ENCODE measurements at places on chromosomes 11 and 22. TPM values are rescaled to one million over a fixed set of nuclear protein-coding genes. Genes with fewer than 3 reads are reported as not detected.

DNA sequence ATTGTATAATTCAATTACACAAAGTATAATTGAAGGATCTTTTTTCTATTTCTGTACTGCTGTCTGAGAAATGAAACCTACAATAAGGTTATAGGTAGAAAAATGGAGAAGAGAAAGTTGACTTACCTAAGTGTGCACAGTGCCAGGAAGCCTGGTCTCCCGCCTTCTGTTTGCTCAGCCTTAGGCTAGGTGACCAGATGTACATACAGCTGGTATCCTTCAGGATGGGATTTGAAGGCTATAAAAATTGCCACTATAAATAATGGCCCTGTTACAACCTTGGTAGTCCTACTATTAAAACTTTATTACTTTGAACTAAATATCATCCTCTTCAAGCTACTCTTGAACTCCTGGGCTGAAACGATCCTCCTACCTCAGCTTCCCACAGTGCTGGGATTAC is 19.7 kb downstream of the OR51E2 start:
- no peak for DNase-seq

DNA sequence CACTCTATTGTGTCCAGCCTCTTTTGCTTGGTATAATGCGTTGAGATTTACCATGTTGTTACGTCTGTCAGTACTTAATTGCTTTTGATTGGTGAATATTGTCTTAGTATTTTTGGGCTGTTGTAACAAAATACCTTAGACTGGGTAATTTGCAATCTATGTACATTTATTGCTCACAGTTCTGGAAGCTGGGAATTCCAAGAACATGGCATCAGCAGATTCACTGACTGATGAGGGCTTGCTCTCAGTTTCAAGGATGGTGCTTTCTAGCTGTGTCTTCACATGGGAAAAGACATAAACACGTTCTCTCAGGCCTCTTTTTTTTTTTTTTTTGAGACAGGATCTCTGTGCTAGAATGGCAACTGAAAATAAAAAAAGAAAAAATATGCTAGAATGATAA is 46.7 kb upstream of the INCENP start:
- DNase-seq, result no peak

GRCh38 chr22:41526830-41527799 is 17.2 kb downstream of the POLR3H start:
- DNase-seq, result peak; percentile 41

DNA sequence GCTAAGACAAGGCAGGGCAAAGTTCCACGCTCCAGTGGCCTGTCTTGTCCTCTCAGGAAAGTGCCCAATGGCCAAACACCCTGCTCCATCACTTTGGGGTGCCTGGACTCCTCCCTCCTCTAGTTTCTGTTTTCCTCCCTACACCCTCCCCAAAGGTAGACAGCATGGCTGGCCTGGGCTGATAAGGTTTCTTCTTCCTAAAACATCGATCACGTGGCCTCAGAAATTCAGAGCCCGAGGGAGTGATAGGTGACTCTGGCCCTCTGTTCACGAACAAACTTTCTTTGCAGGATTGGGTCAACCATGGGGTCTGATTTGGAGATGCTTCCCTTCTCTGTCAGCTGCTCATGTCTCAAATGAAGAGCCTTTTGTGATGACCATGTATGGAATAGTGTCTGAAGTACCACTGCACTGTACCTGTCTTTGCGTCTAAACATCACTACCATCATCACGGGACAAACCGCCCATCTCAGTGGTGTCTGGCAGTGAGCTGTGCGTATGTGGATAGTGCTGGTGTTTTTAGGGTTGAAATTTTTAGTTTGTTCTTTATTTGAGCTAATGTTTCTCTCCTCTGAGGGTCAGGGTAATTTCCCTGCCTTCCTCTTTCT is 6.1 kb downstream of the MICAL2 start:
- DNase-seq, result no peak

DNA sequence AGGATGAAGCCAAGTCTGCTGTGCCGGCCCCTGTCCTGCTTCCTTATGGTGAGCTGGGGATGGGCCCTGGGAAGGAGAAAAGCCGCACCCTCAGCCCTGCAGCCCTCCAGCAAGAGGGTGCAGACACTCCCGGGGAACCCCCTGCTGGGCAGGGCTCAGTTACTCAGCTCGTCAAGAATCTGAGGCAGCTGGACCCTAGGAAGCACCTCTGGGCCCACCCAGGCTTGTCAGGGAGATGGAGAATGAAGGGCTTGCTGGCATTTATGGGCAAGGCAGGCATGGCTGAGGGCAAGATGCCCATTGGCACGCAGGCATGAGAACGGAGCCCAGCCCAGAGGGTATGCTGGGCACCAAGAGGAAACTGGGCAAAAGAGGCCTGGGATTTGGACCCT is 12.9 kb downstream of the RELT start:
- peak; percentile 33 for DNase-seq

- DNase-seq, result no peak
These were observed 25.2 kb downstream of the EXPH5 start for GRCh38 chr11:108568195-108568858.

DNA sequence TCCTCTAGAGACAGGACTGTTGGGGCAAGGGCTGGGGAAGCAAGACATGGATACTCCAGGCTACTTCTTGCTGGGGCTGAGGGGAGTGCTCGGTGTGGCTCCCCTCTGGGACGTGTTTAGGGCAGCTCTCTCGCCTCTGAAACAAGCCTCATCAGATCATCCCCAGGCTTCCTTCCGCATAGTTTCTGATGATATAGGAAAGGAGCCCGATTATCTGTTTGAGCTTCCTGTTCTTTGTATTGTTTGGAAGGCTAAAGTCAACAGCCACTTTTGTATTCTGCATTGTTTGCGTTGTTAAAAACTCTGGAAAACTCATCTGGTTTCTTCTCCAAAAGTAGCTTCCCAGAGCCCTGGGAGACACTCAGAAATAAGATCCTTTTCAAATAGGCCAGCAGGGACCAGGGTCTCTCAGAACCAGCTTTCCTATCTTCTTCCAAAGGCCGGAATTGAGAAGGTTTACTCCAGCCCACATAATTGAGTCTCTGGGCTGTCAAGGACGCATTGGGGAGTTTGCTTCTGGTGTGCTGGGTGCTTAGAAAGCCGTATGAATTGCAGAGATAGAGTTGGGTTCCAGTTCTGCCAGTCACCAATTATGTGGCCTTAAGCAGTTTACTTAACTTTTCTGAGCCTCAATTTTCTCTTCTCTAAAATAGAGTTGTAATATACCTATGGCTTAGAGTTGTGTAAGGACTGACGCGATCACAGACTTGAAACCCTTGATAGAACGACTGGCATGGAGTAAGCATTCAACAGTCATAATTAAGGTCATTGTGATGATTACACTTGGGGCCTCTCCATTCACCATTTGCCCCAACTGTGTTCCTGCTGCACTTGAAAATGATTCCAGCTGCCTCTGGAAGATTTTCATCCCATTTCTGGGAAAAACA is 19.1 kb downstream of the CD44 start:
- DNase-seq, result no peak

DNA sequence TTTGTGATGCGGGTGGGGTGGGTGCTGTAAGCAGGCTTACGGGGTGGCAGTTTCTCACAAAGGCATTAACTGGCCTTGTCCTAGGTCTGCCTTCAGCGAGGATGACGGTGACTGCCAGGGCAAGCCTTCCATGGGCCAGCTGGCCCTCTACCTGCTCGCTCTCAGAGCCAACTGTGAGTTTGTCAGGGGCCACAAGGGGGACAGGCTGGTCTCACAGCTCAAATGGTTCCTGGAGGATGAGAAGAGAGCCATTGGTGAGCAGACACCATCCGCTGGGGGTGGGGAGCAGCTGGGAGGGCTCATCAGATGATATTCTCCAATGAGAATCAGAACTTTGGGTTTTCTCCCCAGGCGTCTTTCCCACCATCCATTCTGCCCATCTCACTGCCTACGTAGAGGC is 5.8 kb downstream of the TCN2 start:
- DNase-seq, result no peak

- no peak for DNase-seq
These were observed 33.1 kb upstream of the CBX7 start for GRCh38 chr22:39185601-39186012.

DNA sequence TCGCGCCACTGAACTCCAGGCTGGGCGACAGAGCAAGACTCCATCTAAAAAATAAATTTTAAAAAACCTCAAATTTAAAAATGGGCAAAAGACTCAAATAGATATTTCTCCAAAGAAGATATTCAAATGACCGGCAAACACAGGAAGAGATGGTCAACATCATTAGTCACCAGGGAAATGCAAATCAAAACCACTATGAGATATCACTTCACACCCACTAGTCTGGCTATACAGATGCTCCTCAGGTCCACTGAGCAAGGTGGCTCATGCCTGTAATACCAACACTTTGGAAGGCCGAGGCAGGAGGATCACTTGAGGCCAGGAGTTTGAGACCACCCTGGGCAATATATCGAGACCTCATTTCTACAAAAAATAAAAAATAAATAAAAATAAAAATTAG is 43.3 kb upstream of the SLC35C1 start:
- no peak for DNase-seq

DNA sequence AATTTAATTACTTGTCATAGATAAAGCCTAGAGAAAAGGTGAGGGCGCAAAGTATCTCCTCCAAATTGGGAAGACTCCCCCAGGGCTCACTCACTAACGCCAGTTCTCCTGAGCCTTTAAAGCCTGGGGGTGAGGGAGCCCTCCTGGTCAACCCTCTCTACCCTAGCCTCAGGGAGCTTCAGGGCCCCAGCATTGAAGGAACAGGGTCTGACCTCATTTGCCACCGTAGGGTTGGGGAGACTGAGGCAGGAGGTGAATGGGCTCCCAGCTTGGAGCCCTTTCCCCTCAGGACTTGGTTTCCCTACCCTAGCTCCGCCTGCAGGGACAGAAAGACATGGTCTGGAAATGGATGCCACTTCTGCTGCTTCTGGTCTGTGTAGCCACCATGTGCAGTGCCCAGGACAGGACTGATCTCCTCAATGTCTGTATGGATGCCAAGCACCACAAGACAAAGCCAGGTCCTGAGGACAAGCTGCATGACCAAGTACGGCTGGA is 1.7 kb downstream of the FOLR2 start:
- no peak for DNase-seq

GRCh38 chr11:22666325-22666687 is at the start of gene GAS2:
GAS2 (plus strand) TSS chr11:22666611; CDS start chr11:22674870, 8,259 bp downstream.
- no peak for DNase-seq

DNA sequence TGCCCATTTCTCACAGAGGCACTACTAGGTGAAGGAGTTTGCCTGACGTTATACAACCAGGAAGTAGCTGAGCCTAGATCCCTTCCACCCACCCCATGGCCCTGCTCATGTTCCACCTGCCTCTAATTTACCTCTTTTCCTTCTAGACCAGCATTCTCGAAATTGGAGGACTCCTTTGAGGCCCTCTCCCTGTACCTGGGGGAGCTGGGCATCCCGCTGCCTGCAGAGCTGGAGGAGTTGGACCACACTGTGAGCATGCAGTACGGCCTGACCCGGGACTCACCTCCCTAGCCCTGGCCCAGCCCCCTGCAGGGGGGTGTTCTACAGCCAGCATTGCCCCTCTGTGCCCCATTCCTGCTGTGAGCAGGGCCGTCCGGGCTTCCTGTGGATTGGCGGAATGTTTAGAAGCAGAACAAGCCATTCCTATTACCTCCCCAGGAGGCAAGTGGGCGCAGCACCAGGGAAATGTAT is 14.1 kb downstream of the PIK3IP1 start:
- no peak for DNase-seq

The OR1S1 gene
- not detected for total RNA-seq

The CCDC188 gene
- total RNA-seq, result 0.51 TPM

The OR4D10 gene
- total RNA-seq, result not detected

The MIOX gene
- not detected for total RNA-seq

The TSPAN32 gene
- not detected for total RNA-seq

The SH3BP1 gene
- 5.7 TPM for total RNA-seq
